Thoracic aorta (tissue), 2 donors: ENCODE measurements at places on chromosomes 4 and X.

DNA sequence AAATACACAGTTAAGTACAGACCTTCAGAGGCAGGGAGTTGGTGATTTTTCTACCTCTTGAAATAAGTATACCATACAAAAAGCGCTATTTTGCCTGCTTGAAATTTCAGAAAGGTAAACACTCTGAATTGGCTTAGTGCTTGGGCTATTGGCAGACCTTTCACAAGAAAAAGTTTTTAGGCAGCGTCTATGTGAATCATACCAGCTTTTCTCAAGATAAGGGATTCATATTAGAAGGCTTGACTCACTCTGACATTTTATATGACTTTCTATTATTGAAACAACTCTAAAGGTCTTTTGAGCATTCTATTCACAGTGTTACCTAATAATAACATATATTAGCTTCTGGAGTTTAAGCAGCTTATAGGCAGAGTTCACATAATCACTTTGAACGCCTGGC lies 286.4 kb upstream of the FAT1 start:
- no peak for DNase-seq

- DNase-seq = no peak
These were observed 46.8 kb downstream of the NEK1 start for GRCh38 chr4:169565606-169566005.

DNA sequence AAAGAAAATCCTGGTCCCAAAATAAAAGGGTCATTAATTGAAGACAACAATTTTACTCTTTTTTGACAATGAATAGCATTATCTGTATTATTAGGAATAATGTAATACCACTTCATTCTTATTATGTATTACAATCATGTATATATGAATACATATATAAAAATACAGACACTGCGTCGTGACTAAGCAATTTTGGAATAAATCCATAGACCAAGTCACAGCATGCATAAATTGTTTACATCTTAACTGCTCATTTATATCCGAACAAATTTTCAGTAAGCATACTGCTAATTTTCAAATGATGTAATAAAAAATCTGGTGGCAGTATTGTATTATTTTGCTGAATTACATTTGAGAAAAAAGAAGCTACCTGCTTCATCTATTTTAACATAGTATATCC lies 321.6 kb upstream of the PITX2 start:
- DNase-seq = no peak

DNA sequence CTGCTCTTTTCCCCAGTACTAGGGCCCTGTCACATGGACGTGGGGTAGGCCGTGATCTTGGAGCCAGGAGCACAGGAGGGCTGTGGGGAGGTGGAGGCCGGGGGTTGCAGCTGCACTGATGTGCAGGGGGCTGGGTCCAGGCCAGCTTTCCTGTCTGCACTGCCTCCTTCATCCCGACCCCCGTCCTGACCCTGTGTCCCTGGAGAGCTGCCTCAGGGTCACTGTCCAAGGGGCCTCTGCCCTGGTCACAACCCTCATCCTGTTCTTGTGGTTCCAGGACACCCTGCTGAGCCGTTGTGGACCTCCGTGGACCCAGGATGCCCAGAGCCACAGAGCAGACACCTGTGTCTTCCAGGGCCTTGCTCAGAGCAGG lies 91.7 kb upstream of the ADRA2C start:
- no peak for DNase-seq

DNA sequence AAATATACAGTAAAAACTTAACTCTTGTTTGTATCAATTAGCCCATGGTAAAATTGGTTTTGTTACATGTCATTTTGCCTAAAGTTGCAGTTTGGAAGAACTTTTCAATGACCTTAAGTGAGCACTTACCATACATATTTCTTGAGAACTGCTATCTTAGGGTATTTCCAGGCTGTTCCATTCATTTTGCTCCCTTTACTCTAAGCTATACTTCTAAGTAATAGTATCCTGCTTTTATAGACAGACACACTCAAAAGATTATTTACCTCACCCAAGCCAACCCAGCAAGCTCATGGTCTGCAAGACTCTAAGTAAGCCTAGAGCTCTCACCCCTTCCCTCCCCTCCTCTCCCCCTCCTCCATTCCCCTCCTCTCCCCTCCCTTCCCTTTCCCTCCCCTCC lies 294.0 kb downstream of the HS3ST1 start:
- no peak for DNase-seq

GRCh38 chr4:38939165-38939564 lies 71.6 kb downstream of the FAM114A1 start:
- no peak for DNase-seq

GRCh38 chr4:182258441-182259000 lies 15.3 kb downstream of the TENM3 start:
- no peak for DNase-seq

- DNase-seq = no peak
These were observed 151.0 kb downstream of the TENM3 start for GRCh38 chr4:182394181-182394580.

- no peak for DNase-seq
These were observed 27.4 kb upstream of the HPGD start for GRCh38 chr4:174549721-174550120.

- DNase-seq = no peak
These were observed 66.1 kb upstream of the SOD3 start for GRCh38 chr4:24729119-24729730.

- no peak for DNase-seq
These were observed 129.6 kb upstream of the NALF2 start for GRCh38 chrX:69374569-69374968.

DNA sequence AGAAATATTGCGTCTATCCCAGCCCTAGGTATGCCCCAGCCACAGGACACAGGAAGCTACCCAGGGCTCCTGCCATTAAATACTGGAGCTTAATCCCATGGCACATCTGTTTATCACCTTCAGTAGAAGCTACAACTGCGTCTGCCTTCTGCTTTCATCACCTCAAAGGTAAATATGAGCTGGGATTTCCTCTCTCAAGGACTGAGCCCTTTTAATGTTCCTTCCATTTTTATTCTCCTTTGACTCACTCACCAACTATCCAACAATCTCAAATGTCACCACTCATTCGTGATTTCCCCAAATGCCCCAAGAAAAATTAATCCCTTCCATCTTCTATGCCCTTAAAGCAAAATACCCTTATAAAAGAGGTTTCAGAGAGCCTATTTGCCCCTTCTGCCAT lies 1.8 kb upstream of the MID1 start:
- no peak for DNase-seq

DNA sequence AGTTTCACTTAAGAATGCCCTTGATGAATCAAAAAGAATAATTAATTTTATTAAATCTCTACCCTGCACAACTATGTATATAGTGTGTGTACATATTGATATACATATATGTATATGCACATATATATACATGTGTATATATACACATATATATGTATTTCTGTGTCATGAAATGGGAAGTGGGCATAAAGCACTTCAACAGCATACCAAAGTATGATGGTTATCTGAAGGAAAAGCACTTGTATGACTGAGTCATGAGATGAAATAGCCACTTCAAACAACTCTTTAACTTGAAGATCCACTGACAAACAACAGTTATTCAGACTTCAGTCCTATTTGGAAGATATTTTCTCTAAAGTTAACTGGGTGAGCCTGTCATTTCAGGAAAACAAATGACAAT lies 16.3 kb downstream of the RNF128 start:
- no peak for DNase-seq

GRCh38 chr4:184438375-184438774 lies 36.0 kb downstream of the IRF2 start:
- no peak for DNase-seq

DNA sequence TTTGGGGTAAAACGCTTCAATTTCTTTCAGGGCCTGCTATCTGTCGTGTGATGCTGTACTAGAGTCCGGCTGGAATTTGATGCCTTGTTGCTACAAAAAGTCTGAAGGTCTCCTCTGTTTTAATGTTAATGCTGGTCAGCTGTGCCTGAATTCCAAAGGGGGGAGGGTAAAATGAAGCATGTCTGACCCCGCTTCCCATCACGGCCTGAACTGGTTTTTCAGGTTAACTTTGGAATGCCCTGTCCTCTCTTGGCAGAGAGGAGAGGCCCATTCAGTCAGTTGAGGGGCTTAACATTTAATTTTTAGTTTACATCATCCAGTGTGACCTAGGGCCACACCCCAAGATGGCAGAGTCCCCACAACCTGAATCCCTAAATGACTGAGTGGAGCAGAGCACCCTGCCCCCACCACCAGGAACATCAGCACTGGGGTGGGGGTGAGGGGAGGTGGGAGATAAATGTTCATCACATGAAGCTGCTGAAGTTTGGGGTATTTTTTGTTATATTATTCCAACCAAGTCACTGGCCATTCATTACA lies 47.9 kb upstream of the GPR78 start:
- no peak for DNase-seq

GRCh38 chr4:71570492-71570891 lies 213.4 kb downstream of the GC start:
- DNase-seq = no peak

- no peak for DNase-seq
These were observed 15.6 kb downstream of the PAQR3 start for GRCh38 chr4:78923464-78924312.

GRCh38 chrX:105018865-105019264 lies 201.6 kb downstream of the TEX13A start:
- DNase-seq = no peak

GRCh38 chr4:61003301-61003700 lies 196.8 kb upstream of the ADGRL3 start:
- DNase-seq = no peak

DNA sequence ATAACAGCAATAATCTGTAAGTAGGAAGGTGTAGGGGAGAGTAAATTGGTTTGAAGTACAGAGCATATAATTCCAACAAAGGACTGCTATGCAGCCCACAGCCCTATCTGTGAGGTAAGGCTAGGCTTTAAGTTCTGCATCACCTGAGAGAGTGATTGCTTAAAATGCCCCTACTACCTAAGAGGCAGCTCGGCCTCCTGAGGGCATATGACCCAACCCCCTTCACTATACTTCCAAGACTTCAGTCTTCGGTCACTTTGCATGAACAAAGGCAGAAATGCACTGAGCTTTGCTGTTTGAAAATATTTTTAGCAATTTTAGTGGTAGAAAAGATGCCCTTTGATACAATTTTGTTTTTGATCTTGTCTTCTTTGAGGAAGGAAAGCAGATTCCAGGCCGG lies 4.9 kb upstream of the DDX3X start:
- DNase-seq = no peak

DNA sequence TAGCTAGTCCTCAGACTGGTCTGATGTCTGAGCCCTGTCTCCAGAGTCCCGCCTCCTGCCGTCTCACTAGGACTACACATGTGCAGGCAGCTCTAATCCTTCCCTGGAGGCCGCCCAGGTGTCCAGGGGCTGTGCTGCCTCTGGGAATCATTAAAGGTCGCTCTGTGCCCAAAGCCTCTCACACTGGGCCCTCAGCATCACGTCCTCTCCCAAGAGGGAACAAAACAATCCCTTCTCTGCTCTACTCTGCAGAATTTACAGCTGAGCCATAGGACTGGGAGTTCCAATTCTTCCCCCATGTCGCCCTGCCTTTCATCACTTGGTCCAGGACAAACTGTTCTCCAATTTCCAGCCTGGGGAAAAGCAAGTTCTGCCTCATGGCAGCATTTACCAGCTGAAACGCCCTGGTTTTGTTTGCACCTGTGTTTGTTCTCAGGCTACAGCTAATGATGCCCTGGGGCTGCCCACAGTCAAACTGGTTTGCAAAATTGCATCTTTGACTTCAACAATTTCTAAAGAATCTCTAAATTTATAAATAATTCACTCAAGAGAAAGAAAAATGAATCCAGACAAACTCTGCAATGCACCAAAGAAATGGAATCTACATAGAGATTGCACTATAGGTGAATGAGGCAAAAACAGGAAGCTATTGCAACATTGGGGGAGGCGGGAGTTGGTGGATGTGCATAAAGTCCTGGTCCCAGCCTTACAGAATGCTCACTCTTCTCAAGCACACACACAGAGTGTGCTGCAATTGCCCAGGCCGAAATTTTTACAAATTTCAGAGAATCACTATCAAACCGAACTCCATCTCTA lies 7.2 kb upstream of the MRFAP1 start:
- no peak for DNase-seq

- DNase-seq = no peak
These were observed 435.8 kb upstream of the CPEB2 start for GRCh38 chr4:14566518-14566917.

DNA sequence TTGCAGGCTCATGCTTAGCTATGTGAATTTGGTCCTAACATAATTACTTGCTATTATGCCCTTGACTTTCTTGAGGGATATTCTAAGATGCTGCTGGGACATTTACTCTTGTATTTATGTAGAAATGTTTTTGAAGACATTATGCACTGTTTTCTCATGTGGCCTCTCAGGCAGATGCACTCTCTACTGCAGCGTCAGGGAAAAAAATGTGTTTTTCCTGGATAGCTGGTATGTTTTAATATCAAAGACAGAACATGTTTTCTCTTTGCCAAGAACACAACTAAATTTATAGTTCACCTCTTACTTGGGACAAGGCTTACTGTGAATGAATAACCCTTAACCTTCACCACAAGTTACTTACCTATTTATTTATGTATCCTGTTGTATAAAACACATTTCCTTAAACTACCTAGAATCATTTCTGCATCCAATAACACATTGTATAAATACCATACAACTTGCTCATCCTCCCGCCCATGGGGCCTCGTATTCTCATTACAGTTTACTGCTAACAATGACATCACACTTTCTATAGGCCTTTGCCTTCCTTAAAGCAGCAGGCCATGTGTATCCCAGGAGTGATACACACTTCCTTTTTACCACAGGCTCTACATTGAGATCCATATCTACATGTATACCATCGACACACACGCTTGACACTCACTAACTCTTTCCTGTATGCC lies 178.7 kb downstream of the SLIT2 start:
- no peak for DNase-seq

- DNase-seq = no peak
These were observed 114.5 kb downstream of the SORBS2 start for GRCh38 chr4:185697488-185697887.

DNA sequence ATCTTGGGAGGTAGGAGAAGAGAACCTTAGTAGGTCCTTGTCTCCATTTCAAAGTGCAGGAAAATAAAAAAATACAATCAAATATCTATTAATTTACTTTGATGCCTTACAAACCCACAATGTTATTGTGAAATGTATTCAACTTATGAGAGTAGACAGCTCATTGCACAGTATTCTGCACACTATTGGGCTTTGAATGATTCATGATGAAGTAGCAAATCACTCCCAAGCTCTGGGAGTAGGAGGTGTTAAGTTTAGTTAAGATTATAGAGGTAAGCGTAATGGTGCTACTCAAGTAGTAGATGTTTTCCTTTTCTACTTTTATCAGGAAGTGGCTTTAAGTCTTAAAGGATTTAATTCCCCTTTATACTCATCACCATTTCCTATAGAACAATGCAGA lies 32.8 kb upstream of the TMPRSS11A start:
- DNase-seq = no peak

DNA sequence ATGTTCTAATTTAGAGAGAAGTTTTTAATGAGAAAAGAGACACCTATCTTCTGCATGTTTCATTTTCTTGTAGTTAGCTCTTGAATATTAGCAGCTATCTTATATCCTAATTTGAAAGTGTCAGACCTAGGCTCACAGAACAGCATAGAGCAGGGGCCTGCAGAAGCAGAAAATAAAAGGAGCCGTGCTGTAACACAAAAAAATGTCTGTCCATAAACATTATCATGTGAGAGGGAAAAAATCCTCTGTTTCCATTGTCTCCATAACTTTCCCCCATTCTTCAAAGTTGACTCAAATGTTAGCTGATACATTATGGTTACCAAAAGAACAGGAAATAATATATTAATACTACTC lies 329.2 kb upstream of the EPHA5 start:
- DNase-seq = no peak
